ENCODE measurements at places on chromosomes 7 and 10.

DNA sequence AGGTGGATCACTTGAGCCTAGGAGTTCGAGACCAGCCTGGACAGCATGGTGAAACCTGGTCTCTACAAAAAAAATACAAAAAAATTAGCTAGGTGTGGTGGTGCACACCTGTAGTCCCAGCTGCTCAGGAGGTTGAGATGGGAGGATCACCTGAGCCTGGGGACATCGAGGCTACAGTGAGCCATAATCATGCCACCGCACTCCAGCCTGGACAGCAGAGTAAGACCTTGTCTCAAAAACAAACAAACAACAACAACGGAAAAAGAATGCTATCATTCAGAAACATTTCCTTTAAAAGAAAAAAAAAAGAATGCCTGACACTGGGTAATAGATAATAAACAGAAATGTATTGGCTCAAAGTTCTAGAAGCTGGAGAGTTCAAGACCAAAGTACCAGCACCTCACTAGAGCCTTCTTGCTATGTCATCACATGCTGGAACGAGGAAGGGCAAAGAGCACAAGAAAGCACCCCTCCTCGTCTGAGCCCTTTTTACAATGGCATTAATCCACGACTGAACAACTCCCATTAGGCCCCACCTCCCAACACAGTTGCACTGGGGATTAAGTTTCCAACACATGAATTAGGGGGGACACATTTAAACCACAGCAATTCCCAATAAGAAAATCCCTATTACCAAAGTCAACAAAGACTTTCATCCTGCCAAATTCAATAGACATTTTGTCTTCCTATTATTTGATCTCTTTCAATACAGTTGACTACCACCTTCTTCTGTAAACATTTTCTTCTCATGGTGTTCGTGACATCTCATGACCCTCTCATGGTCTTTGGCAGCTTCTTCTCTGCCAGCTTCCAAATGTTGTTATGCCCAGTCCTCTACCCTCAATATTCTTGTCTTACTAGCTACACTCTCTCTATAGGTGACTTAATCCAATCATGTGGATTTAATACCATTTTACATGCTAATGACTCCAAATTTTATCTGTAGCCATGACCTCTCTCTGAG is 20.0 kb downstream of the AKR1D1 start:
- no peak for DNase-seq

- DNase-seq, result no peak
These were observed 207.8 kb upstream of the CTBP2 start for GRCh38 chr10:125368146-125368545.

DNA sequence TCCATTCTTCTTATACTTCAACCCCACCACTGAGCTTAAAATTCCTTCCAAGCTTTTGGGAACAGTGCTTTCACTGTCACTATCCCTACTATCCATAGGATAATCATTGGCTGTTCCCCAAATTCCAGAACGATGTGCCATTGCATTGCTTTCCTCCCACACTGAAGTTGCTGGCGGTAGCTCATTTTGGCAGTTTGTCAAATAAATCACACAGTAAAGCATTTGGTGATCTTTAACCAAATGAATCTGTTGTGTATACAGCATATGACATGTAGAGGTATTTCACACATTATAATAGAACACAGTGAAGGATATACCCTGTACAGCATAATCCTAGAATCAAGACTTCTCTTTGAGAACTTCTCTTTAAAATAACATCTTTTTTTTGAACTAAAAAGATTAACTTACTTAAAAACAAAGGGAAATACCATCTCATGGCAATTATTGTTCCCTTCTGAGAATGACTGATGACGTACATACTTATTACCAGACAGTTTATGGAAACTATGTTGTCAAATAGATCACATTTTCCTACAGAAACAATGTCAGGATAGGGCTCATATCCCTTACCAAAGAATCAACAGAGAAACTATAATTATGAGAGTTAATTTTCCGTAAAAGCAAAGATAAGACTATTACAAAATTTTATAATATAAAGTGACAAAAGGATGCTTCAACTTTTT is 93.6 kb downstream of the CTNNA3 start:
- no peak for DNase-seq

- no peak for DNase-seq
These were observed 14.7 kb downstream of the GPR141 start for GRCh38 chr7:37698276-37698675.
